ENCODE measurements at places on chromosomes 6 and 20.

DNA sequence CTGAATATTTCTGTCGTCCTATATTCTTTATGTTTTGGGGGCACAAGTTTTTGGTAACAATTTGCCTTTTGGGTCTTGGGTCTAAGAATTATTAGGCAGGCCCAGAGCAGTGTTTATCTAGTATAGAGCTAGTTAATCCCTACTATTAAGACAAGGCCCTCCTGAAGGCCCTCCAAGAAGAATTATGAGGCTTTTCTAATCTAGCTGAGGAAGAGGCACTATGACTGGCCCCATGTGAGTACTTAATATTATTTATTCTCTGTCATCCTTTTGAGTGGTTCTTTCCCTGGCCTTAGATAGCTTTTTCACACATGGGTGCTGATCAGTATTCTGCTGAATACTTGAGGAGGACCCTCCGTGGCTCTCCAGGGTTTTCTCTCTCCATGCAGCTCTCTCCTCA lies 25.1 kb downstream of the CHMP4B start:
- DNase-seq, result no peak

DNA sequence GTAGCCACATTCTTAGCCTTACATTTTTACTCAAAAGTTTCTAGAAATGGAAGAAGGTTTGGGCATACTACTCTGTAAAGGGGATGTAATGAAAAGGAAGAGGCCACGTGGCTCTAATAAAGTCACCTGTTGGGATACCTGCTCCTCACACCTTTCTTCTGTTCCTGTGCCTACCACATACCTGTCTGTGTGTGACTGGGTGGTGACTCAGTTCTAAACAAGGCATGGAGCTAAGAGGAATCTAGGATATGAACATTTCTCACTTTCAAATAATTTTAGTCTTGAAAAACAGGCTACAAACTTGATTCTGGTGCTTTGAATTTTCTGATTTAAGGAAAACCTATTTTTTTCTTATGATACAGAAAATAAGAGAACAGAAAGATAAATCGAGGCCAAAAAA lies 363.6 kb downstream of the RFPL4B start:
- no peak for DNase-seq

DNA sequence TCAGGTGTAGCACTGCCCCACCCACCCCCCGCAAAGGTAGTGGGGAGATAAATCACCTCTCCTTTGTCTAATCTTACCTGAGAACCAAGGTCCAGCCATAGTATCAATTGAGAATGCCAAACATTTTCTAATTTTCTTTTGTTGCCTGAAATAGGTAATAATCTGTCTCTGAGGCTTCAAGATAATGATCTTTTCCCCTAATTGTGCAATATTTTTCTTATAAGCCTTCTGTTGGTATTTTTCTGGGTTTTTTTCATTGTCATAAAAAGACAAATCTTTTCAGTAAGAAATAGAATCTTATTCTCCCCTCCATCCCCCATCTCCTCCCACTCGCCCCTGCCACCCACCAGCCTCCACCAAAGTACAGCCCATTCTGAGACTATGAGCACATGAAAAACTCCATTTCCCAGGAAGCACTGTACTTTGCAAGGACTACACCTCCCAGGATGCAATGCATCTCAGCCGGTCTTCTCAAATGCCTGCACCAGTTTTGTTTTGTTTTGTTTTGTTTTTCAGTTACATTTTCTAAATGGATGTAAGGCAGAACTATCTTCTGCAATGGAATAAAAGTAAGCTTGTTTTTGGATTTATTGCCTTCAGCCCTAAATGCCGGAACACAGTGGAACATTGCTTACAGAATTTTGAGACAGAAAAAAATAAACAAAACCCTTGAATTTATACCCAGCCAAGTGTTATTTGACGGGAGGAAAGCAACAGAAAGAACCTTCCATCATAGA lies 268.0 kb downstream of the TFAP2A start:
- peak; percentile 70 for DNase-seq

DNA sequence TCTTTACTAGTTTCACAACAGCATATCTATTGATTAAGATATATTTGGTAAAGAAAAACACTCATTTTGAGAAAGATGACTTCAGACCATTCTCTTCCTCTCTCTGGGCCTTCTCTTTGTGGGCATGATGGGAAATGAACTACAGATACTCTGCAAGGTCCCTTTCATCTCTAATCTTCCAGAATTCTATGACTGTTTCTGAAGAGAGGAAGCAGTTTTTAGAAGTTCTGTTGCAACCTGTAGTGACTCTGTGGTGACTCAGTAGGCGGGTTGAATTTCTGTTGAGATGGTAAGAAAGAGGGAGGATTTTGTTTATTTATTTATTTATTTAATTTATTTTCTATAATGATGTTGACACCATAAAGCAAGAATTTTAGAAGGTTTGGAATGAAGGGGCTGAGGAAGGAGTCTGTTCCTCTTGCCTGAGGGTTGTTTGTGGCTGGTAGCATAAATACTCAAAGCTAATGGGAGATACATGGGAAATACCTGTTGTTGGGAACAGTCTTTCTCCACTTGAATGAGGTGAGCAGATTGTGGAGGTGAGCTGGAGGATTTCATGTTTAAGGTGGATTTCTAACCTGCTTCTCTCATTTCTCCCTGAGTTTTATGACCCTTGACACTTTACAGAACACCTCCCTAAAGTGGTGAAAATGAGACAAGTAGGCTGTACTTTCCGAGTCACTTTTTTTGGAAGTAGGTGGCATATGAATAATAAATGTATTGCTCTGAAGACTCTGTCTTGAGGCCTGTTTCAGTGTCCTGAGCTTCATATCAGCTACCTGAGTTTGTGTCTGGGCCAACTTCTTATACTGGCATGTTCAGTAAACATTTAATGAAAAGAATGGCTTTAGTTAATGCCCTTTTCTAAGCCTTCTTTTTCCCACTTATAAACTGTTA lies 15.0 kb downstream of the ACSS2 start:
- no peak for DNase-seq

DNA sequence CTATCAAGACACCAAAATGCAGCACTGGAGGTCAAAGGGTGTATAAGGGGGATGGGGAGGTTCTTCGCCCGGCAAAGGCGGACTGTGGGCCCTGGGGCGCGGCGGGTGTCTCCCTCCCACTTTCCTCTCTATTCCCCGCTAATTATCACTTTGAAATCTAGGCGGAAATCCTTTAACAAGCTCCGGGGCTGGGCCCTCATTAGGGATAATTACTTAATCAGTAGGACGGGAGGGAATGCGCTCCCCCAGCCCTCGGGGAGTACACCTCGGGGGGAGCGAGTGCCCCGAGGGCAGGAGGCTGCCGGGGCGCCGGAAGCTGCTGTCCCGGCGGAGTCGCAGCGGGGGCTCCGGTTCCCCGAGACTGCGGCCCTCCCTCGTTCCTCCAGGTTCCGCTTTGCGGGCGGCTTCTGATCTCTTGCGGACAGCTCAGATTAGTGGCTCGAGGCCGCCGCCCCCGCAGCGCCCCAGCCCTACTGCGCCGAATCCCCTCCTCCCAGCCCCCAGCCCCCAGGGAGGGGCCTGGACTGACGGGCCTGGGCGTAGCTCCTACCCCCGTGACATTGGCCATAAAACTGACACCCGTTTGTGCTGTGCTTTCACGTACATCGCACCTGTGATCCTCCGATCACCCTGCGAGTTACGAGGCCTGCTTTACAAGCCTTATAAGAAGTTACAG lies 14.7 kb downstream of the MUCL3 start:
- no peak for DNase-seq

- DNase-seq, result no peak
Measured at GRCh38 chr6:110741517-110741916, 73.8 kb downstream of the CDK19 start.

All from NCI-H2029 treated with DMSO at 0.1 percent for 48 hours (cell line).